ENCODE measurements at places on chromosomes 11 and 22.
A peak's percentile ranks its signal among the peaks of the same experiment; 100 is the strongest.

DNA sequence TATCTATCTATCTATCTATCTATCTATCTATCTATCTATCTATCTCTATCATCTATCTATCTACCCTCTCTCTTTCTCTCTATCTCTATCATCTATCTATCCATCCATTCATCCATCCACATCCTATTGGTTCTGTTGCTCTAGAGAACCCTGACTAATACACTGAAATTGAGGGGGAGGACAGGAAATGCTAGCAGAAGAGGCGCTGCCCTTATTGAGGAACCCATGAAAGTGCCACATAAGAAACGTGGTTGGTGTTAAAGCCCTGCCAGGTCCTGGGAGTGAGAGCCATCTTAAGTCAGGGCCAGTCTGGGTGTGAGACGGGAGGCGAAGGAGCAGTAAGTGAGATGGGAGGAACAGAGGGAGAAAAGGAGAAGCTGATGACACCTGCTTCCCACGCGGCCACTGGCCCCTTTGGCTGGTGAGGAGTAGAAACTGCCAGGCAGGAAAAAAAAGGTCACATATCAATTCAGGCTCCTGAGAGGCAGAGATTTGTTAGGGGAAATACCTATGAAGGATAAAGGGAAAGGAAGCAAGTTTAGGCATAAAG is 87.9 kb upstream of the PLET1 start:
- no peak for DNase-seq

GRCh38 chr22:41028841-41029240 is 63.6 kb upstream of the EP300 start:
- no peak for DNase-seq

DNA sequence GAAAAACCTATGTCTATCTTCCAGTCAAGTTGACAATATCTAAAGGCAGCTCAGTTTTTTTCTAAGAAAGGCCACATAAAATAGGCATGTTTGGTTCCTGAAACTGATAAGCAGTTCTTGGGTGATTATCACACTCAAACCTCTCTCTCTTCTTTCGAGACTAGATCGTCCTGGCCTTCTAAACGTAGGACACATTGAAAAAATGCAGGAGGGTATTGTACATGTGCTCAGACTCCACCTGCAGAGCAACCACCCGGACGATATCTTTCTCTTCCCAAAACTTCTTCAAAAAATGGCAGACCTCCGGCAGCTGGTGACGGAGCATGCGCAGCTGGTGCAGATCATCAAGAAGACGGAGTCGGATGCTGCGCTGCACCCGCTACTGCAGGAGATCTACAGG is 15.1 kb downstream of the CDPF1 start:
- DNase-seq, result no peak

DNA sequence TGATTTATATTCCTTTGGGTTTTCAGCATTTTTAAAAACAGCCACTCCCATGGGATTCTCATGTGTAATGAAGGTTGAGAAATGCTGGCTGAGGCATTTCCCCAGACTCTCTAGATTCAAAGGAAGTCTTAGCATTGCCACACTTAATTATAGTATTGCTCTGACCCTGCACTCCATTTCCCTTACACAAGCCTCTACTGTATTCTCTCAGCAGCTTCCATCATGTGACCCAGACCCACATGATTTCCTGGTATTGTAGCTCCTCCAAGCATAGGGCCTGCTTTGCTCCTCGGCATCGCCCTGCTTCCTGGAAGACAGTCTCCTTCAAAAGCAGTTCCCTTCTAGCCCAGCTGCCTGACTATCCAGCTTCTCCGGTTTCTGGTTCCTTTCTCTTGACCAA is 261.5 kb downstream of the LARGE1 start:
- DNase-seq, result no peak

DNA sequence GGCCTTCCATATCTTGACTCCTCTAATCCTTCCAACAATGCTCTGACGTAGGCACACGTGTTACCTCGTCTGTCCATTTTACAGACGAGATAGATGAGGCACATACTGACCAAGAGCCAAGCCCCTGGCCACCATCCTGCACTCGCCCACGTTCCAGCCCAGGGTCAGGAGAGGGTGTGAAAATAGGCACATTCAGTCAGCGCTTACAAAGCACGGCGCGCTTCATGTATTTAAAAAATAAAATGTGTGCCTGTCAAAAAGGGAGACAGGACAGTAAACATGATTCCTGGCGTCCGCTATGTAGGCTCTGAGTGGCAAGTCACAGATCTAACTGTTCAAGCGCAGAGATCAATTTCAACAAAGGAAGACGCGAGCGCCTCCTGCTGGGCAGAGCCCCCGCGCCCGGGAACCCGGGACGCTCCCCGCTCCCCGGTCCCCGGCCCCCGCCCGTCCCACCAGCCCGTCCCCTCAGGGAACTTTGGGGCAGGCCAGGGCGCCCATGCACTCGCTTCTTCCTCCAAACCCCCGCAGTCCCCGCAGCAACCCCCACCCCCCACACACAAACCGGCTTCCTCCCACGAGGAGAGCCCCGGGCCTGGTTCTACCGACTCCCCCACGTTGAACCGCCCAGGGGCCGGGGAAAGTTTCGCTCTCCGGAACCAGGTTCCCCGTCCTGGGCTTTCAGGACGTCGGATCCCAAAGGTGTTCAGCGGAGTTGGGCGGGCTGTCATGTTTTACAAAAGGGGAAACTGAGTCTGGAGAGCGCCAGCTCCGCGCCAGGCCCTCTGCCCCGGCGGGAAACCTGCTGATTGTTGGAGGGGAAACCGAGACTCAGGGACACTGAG is 10.4 kb upstream of the C1QTNF6 start:
- DNase-seq, result peak; percentile 90

DNA sequence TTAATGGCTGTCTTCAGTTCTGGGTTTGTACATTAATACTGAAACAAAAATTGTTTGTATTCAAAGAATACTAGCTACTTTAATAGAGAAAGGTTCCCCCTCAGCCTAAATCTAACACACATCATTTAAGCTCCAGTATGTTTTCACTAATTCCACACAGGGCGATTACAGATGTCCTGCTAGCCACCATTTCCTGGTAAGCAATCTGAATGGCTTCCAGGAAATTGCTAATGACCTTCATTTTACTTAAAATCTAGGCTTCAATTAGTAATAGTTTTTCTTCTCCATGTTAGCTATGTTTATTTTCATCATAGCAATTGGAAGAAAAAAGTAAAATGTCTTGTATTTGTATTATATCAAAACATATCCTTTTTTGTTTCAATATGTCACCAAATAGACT is 132.8 kb downstream of the SOX6 start:
- no peak for DNase-seq

- no peak for DNase-seq
Measured at GRCh38 chr11:88402192-88402715, 64.7 kb upstream of the CTSC start.

DNA sequence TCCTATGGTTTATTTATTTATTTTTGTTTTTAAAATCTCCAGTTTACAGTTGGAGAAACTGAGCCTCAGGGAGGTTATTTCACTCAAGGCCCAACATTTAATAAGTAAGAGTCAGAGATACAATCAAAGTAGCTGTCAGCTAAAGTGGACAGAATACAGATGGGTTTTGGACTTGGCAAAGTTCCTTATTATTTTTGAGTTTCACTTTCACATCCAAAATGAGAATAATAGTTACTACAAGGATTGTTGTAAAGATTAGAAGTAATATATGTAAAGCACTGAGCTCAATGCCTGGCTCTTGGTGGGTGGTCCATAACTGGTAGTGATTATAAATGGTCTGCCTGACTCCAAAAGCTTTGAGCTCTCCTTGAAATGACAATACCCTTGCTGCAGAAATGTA is 87.5 kb upstream of the SESN3 start:
- DNase-seq, result no peak

- no peak for DNase-seq
Measured at GRCh38 chr11:94583213-94583865, 16.2 kb downstream of the PIWIL4 start.

DNA sequence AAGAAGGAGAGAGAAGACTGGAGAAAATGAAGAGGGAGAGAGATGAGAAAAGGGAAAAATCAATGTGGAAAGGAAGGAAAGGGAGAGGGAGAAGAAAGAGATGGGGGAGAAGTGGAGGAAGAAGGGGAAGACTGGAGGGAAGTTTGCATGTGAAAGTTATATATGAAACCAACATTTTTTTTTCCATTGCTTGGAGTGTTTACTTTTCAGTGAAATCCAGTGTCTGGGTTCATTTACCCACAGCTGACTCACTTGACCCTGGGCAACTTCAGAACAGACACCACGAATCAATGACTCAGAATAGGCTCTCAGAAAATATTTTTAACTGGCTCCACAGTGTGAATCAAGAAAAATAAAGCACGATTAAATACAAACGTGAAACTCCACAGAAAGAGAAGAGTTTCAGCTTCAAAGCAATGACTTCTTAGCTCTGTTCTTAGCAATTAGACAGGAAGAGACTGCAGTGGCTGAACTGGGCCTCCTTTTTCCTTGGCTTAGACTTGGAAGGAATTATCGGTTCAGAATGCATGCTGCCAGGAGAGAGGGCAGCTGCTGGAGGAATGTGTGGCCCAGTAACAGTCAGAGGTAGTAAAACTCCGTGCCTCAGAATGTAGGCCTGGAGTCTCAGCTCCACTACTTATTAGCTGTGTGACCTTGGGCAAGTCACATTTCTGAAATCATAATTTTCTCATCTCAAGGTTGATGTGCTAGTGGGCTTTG is 237.5 kb downstream of the MIAT start:
- peak; percentile 15 for DNase-seq

DNA sequence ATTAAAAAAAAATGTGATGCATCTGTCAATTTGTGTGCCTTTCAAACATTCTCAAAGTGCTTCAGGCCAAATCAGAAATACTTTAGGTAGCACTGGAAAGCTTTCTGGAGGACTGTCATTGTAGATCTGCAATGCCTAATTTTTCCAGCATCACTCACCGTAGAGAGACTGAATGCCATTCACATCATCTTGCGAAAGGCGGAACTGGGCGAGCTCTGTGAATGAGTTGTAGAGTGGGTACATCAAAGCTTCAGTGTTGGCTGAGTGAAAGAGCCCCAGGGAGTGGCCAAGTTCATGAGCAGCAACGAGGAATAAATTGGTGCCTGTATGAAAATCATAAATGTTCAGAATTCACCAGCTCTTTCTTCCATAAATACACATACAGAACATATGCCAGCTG is 4.0 kb downstream of the MMP10 start:
- no peak for DNase-seq

GRCh38 chr11:46273511-46274205 is 3.8 kb upstream of the CREB3L1 start:
- peak; percentile 32 for DNase-seq

- no peak for DNase-seq
Measured at GRCh38 chr11:119831011-119831410, 102.0 kb upstream of the NECTIN1 start.

DNA sequence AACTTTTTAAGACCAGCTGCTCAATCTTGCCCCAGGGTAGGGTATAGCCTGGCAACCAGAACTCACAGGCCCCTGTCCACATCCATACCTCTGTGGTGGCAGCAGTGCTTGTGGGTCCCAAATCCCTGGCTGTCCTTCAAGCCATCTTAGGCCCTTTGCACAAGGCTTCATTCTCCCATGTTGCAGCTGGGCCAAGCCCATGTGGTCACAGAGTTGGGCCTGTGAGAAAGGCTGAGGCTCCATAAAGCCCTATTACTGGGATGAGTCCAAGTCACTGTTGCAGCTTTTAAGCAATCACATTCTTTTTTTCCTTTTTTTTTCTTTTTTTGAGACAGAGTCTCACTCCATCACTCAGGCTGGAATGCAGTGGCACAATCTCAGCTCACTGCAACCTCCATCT is 47.9 kb upstream of the SLC25A1 start:
- no peak for DNase-seq

- peak; percentile 96 for DNase-seq
Measured at GRCh38 chr11:61816736-61817455, at the start of gene FADS1. TSS of gene FADS1 (minus strand) at chr11:61817003. CDS start at chr11:61816929, 74 bp downstream.

GRCh38 chr11:9143721-9144120 is 52.3 kb upstream of the SCUBE2 start:
- no peak for DNase-seq

DNA sequence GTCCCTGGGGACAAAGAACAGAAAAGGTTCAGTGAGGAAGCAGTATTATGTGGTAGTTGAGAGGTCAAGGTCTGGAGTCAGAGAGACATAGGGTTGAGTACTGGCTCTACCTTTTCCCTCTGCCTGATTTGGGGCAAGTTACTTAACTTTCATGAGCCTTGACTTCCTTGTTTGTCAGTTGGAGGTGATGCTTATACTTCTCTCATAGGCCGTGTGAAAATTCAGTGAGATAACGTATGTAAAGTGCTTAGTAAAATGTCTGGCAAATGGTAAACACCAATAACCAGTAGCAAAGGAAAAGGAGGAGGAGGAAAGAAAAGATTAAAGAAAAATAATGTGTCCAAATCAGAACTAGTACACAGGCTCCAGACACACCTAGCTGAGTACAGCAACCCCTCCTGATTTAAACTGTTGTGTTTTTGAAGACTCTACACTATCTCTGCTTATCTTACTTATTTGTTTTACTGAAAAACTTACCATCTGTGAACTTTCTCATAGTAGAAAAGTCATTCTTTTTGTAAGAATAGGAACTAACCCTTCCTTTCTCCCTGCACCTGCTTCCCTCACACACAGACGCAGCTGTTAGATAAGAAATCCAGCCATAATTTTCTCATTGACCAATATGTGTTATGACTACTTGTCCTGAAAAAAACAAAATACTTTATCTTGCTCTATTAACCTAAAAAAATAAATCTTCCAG is 126.9 kb downstream of the CD44 start:
- DNase-seq, result no peak

GRCh38 chr11:119424775-119425174 is 1.8 kb upstream of the THY1 start:
- DNase-seq, result no peak

DNA sequence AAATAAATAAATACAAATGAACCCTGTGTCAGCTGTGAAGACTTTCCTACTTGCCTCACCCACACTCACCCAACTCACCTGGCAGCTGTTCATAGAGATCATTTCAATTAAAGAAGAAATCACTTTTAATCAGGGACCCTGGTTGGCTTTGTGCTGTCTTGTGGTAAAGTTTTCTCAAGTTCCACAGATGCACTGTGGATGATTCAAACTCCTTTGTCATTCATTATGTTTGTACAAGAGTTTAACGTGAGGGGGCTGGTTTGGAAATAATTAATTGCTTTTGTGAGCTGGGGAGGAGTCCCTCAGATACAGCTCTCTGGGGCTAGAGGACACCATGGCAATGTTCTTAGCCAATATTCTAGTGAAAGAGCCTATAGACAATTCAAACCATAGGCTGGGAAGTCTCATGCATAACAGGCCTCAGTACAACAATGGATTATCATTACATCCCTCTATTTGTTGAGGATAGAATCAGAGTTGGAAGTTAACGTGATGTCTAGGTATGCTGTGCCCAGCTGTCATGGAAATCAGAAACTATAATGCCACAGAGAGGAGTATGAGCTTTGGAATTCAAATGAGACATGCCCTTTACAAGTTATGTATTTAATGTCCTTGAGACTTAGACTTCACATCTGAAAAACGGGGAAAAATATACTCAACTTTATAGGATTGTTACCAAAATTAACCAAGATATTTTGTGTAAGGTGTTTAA is 698.5 kb downstream of the KCNA4 start:
- DNase-seq, result no peak

GRCh38 chr22:37313376-37314314 is 31.3 kb downstream of the CYTH4 start:
- DNase-seq, result no peak

Data from ecto neural progenitor cell (in vitro differentiated cells).